ENCODE measurements at places on chromosomes 2 and 18.

DNA sequence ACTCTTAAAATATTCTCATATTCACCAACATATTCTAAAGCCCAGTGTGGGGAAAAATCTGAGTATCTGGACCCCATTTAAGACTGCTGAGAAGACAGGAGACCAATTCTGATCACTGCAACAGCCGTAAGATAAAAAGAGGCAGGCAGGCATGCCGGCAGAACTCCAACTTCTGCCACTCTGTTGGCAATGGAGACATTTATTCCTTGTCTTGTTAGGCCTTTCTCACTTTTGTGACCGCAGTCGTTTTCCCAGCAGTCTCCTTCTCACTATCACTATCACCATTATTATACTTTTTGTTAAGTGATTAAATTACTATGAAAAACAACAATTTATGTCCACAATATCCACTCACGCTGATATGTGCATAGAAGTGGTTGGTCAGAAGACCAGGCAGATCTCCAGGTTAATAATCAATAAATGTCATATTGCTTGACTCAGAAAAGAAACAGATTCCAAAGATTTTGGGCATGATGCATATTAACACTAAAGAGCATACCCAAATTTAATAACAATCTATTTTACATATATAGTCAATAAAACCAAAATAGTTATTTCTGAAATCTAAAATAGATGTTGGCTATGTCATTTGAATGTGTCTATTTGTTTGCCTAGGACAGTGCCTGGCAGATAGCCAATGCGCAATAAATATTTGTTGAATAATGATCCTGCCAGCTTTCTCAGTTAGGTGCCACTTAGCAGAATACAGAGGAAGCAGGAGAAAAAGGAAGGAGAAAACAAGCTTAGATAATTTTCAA is 38.2 kb downstream of the SESTD1 start:
- no peak for DNase-seq

GRCh38 chr2:7725171-7725849 is 808.1 kb downstream of the RNF144A start:
- no peak for DNase-seq

DNA sequence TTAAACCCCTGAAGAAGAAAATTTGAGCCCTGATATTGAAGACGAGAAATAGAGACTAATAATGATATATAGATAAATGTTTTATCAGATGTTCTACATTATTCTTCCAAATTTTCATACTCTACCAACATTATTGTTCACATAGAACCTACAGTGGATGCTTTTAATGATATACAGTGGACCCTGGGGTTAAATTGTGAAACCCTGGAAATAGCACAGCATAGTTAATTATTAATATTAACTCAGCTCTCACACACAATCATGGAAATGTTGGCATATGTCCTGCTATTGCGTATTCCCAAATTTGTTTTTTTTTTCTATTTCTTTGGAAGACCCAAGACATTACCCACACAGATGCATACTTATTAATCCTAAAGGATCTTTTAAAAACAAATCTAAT is 579.9 kb downstream of the CCDC85A start:
- no peak for DNase-seq

GRCh38 chr2:142136571-142136970 is 5.8 kb upstream of the LRP1B start:
- no peak for DNase-seq

DNA sequence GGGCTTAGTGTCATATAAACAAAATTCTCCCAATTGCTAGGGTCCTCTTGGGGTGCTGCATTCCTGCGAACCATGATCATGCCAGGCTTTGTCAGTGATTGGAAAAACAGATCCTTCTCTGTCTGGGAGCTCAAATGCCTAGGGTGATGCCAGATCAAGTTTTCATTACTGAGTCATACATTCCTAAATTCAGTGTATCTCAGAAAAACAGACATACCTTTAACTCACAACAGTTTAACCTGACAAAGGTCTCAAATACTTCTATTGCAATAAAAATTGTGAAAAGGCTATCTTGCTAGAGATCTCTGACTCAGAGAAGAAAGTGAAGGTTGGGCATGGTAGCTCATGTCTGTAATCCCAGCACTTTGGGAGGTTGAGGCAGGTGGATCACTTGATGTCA is 86.9 kb downstream of the SH3YL1 start:
- DNase-seq: no peak

DNA sequence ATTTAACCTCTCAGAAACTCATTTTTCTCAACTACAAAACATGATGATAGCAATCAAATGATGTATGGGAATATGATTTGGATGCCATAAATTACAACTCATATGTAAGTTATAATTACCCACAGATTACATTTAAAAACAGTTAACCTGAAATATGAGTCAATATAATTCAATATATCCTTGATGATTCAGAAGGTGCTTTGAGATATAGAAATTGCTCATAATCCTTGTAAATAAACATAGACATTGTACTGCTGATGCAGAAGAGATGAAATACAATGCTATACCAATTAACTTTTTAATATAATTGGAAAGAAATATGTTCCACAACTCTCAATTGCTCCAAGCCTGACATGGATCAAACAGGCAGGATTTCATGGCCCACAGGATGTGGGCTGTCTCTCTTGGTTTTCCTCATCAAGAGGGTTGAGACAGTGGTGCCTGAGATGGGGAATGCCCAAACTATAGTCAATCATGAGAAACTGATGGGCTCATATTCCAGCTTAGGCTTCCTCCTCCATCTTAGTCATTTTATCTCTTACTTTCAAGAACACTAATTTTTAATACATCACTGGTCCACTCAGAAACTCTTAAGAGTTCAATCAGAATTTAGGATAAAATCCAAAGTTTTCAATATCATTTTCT is 49.4 kb downstream of the NCKAP5 start:
- DNase-seq: no peak

GRCh38 chr2:223076573-223076972 is 24.6 kb downstream of the KCNE4 start:
- DNase-seq: no peak

GRCh38 chr2:232028071-232028470 is 66.6 kb downstream of the DIS3L2 start:
- DNase-seq: no peak

GRCh38 chr2:104375206-104375605 is 478.7 kb upstream of the POU3F3 start:
- DNase-seq: no peak

DNA sequence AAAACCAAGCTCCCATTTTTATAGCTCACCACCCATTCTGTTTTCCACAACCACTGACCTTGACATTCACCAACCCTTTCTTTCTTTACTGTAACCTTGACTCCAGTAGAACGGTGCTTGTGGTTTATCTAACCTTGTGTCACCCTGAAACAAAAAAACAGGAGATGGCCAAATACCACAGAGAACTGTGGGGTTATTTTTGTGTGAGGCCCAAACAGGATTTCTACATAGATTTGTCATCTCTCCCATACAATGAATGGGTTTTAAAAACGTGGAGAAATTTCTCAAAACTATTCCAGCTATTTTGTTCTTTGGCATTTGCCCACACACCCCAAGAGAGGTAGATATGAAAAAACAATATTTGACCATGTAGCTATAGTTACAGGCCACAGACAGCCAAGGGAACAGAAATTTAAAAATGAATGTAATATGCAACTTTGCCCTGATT is 231.3 kb upstream of the TANK start:
- DNase-seq: no peak
